ENCODE measurements at places on chromosomes 12 and 14.

DNA sequence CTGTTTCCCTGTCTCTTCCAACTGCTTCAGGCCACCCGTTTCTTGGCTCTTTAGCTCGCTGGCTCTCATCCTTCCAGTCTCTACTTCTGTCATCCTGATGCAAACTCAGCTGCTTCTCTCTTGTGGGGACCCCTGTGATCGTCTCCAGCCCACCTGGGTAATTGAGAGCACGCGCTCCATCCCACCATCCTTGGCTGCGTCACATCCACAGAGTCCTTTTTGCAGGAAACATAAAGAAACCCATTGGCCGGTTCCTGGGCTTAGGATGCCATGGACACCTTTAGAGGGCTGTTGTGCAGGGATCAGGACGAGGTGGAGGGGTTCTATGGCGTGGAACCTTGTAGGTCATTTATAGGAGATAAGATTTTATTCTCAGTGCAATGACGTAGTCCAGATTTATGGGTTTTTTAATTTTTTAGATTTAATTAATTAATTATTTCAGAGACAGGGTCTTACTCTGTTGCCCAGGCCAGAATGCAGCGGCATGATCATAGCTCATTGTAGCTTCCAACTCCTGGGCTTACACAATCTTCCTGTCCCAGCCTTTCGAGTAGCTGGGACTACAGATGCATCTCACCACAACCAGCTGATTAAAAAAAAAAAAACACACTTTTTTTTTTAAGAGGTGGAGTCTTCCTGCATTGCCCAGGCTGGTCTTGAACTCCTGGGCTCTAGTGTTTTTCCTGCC lies 82.6 kb downstream of the CCDC92 start:
- no peak for DNase-seq

DNA sequence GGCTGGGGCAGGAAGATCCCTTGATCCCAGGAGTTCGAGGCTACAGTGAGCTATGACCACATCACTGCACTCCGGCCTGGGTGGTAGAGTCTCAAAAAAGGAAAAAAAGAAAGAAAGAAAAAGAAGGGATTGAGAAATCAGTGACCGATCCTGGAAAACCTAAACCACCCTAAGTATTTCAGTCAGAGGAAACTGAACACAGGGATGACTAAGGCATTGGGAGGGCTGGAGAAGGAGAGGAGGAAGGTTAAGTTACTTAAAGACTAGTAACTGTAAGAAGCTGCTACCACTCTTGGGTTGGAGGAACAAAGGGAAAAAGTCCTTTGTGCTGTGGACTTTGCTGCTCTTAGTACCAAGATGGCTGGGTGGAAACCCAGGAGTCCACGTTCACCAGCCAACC lies 10.6 kb downstream of the HHIPL1 start:
- DNase-seq: no peak

DNA sequence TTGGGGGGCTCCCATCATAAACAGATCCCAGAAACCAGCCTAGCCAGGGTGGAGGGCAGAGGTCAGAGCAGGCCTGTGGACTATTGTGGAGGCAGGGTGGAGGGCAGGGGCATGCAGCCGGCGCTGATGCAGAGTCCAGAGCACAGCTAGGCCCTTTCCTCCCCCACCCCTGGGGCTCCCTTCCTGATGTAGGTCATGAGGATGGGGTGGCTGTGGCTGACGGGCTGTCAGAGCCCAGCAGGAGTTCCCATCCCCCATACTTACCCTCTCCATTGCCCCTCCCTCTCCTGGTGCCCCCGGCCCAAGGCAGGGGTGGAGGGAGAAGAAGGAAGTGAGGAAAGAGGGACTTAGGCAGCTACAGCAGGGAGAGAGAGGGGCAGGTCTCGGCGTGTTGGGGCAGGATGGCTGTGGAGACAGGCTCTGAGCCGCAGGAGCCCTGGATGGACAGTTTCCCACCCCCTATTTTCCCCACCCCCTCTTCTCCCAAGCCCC lies 5.7 kb upstream of the ZNF385A start:
- DNase-seq: no peak

GRCh38 chr12:14774906-14775635 lies 28.2 kb downstream of the WBP11 start:
- no peak for DNase-seq

DNA sequence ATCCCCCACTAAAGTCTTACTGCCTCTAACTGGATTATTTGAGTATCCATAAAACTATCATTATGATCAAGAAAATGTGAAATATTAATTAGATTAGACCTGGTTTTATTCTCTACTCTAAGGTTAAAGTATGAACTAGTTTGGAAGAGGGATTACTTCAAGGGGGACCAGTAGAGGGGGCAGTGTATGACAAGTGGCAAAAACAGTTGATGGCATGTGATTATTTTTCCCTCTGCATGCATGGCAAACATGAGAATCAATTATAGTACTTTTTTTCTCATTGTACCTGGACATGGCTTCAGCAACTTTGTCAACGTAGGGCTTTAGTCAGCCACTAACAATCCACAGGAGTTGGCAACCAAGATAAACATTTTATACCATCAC lies 145.0 kb upstream of the SLC38A2 start:
- DNase-seq: no peak

DNA sequence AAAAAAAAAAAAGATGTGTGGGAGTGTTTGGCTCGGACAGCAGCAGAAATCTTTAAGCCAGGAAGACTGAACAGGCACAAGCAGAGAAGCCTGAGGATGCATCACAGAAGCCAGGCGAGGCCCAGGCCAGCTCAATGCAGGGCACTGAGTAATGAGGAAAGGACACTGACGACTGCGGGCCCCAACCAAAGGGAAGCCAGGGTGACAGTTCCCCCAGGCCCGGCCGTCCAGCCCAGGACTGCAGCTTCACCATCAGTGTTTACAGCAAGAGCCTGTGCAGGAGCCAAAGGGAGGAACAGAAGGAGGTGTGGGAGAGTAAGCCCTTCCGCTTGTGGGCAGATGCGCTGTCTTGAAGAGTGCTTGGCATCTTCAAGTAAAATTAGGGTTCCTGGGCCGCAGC lies 205.3 kb upstream of the SFSWAP start:
- no peak for DNase-seq
